ENCODE measurements at places on chromosomes 3 and 15.
A peak's percentile ranks its signal among the peaks of the same experiment; 100 is the strongest.

DNA sequence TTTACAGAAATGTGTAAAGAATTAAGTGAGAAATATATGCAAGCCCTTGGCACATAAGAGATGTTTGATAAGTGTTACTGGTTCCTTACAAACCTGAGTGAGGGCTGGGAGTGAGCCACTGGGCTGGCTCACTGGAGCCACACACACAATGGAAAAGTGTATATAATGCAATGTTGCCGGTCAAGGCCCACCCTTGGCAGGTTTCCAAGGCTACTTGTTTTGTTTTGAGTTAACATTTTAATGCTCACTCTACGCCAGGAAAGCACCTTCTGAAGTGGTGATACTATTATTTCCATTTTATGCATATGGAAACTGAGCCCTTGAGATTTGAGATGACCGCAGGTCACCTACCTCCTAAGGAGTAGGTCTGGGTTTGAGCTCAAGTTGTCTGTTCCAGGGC, 71.8 kb upstream of the FHIT start:
- no peak for DNase-seq

- DNase-seq = no peak
These were observed 168.1 kb downstream of the XXYLT1 start for GRCh38 chr3:195102609-195103467.

- DNase-seq = no peak
These were observed 41.0 kb upstream of the COPB2 start for GRCh38 chr3:139430493-139430892.

DNA sequence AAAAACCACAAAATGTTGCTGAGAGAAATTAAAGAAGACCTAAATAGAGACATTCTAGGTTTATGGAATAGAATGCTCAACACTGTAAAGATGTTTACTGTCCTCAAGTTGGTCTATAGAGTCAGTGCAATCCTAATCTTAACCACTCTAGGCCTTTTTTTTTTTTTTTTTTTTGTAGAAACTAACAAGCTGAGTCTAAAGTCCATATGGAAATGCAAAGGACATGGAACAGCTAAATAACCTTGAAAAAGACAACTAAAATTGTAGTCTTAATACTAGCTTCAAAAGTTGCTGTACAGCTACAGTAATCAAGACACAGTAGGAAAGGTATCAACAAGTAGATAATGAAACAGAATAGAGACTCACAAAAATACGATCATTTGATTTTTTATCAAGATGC, 32.9 kb downstream of the CDV3 start:
- DNase-seq = no peak

GRCh38 chr3:176262071-176262470, 935.2 kb downstream of the TBL1XR1 start:
- DNase-seq = no peak

GRCh38 chr3:263393-263792, 66.8 kb downstream of the CHL1 start:
- no peak for DNase-seq

- no peak for DNase-seq
These were observed 1.1 kb upstream of the FGF7 start for GRCh38 chr15:49421991-49422390.

DNA sequence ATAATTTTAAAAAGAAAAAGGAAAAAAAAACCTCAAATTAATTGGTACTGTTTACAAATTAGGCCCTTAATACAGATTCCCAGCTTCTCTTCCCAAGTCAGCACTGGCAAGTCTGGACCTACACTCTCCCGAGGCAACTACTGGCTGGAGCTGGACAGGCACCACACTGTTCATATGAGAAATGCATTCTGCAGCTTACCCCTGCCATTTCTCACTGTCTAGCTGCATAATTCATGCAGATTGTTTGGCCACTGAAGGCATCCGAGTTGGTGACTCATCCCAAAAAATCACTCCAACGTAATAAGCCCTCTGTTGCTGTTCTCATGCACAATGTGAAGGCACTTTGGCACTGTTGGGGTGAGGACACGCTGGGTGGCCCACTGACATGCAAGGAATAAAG, 45.3 kb downstream of the ROPN1B start:
- DNase-seq = no peak

DNA sequence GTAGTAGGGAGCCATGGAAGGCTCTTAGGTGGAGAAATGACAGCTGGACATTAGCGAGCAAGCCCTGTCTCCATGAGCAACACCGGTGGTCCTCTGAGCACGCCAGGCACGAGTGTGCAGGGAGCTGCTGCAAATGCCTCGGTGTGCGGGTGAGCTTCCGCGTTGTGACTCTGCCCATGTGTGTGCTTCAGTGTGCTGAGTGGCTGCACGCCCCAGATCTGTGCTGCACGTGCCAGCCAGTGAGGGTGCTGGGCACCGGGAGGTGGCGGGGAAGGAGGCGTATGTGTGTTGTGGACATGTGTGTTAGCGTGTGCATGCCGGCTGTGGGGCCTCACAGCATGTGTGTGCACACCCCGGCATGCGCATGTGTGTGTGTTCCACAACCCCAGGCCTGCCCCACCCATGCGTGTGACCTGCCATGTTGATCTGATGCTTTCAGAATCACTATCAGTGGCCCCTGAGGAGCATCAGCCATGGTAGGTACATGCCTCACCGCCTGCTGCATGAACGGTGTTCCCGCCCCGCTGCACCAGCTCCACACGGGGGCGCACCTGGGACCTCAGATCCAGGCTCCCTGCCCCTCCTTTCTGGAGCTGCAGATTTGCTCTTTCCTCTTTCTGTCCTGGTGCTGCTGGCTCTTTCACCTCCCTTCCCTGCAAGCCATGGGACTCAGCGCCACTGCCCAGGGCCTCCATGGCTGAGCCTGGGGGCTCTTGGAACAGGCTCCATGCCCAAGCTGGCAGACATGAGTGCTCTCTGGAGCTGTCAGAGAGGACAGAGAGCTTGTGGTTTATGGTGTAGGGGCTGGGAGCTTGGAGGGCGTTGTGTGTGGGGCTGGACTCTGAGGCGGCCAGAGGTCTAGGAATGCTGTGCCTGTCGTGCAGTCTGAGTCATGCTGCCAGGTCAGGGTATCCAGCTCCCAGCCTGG, 169.4 kb downstream of the TBC1D2B start:
- DNase-seq = no peak

GRCh38 chr15:64856429-64857145, 14.9 kb downstream of the PLEKHO2 start:
- DNase-seq = no peak

- DNase-seq = peak; percentile 17
These were observed 12.6 kb upstream of the PDIA5 start for GRCh38 chr3:123054109-123054778.

- DNase-seq = no peak
These were observed 25.9 kb upstream of the JMJD7 start for GRCh38 chr15:41801850-41802455.

GRCh38 chr15:40064231-40064894, 25.4 kb upstream of the SRP14 start:
- no peak for DNase-seq

- DNase-seq = no peak
These were observed 46.6 kb downstream of the ZFAND6 start for GRCh38 chr15:80106051-80106450.

DNA sequence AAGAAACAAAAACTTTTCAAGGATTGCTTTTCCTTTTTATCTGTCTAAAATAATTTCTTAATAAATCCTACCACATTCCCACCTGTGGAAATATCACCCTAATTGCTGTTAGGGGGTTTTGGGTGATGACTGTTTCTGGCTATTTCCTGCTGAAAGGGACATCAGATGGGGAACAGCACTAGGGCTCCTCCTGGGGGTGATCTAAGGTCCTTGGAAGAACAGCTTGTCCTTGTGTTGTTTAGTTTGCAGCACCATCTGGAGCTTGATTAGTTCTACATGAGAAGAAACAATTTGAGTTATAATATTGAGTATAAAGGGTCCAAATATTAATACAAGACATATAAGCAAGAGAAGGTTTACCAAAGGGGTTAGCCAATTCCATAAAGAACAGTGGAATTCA, 18.7 kb downstream of the OR5H15 start:
- DNase-seq = no peak

- no peak for DNase-seq
These were observed 43.9 kb downstream of the THBS1 start for GRCh38 chr15:39624806-39625205.

DNA sequence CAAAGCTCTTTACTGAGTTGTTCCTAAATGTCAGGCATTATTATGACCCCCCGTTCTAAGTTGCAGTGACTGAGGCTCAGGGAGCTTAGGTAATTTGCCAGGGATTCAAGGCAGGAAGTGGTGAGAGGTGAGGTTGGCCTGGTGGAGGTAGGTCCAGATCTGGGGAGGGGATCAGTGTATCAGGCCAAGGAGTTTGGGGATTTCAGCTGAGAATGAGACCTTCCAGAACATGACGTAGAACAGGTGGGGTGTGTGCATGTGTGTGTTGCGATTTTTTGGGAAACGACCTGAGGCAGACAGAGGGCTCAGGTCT, 41.1 kb upstream of the MRPS22 start:
- DNase-seq = no peak

- no peak for DNase-seq
These were observed 103.3 kb downstream of the ATG7 start for GRCh38 chr3:11375333-11376088.

DNA sequence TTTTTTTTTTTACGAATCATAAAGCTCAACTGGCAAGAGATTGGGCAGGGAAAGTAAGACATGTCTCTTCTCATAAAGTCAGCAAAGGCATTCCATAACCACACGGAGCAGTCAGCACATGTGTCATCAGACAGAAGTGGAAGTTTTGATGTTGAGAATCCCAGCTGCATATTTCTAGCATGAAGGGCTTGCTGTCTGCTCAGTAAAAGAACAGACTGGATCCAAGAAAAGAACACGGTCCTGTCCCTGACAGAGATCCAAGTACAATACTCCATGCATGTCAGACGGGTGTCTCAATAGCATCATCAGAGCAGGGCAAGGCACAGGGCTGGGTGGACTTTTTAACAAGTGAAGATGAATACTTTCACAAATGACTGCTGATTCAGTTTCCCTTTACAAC, 38.2 kb downstream of the ABI3BP start:
- DNase-seq = no peak

GRCh38 chr15:48683991-48684765, 38.7 kb upstream of the FBN1 start:
- no peak for DNase-seq

DNA sequence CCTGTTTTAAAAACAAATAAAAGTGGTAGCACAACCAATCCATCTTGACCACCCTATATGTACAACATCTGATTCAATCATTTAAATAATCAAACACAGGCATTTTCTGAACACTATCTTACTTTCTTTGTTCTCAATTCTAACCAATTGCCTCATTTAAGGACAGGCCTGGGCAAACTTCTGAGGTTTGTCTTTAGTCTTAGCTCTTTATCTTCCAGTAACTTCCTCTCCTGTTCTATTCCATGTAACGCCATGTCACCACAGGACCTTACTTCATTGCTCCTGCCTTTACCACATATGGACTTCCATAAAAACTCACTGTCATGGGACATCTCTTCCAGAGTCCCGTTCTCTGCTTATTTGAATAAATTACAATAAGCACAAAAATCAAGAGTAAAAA, 14.9 kb downstream of the HDGFL3 start:
- DNase-seq = no peak

- DNase-seq = no peak
These were observed 29.0 kb downstream of the NDUFB4 start for GRCh38 chr3:120625159-120625586.

DNA sequence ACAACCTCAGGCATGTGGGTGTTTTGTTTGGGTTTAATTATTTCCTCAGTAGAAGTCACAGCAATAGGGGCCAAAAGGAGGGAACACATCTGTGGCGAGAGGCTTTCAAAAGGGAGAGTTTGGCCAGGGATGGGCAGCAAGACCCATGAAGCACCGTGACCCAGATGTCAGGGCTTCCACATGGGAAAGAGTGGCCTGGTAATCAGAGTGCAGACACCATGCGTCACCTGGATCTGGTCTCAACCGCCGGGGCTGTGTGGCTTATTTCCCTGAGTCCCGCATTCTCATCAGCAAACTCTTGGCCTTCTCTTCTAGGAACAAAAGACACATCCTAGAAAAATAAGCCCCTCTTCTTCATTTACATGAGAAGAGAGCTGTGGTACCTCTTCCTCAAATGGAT, 12.4 kb upstream of the MUSTN1 start:
- no peak for DNase-seq

DNA sequence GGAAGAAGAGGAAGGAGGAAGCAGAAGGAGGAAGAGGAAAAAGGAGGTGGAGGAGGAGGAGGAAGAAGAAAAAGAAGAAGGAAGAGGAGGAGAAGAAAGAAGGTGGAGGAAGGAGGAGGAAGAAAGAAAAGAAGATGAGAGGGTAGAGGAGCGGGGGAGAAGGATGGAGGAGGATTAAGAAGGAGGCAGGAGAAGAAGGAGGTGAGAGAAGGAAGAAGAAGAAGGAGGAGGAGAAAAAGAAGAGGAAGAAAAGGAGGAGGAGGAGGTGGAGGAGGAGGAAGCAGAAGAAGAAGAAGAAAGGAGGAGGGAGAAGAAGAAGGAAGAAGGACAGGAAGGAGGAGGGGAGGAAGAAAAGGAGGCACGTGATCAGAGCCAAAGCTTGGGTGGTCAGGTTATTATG, 37.3 kb upstream of the PRTG start:
- no peak for DNase-seq

DNA sequence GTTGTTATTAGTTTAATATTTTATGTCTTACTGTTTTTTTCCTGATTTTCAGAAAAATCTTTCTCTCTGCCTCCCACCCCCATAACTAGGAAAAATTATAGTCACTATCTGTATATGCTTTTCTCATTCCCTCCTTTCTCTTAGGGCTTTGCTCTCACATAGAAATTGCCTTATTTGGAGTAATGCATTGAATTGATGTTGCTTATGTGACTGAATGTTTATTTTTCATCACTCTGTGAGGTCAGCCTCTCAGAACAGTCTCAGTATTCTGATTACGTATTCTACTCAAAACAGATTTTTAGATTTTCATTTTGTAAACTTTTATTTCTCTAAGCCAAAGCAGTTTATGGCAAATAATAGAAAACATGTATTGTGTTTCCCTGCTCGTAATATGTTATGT, 121.0 kb downstream of the SLMAP start:
- DNase-seq = no peak

GRCh38 chr3:58672880-58673279, 6.3 kb upstream of the FAM3D start:
- no peak for DNase-seq

DNA sequence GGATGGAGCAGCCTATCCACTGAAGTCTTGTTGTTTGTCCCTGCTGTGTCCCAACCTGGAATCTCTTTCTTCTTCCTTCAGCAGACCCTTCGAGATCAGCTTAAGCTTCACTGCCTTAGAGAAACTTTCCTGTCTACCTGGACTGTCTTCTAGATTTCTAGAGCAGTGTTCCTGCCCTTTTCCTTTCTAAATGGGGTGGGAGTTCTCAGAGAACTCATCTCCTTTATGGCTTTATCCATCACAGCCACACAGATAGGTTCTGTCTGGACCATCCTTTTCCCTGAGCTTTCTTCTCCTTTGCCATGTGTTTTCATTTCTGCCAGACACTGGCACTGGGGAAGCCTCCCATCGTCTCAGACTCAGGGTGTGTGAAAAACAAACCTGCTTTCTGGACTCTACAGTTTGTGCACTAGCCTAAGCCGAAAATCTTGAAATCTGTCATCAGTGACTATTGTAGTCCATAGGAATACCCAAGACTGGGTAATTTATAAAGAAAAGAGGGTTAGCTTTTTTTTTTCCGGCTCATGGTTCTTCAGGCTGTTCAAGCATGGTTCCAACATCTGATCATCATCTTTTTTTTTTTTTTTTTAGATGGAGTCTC, 177.5 kb downstream of the PGPEP1L start:
- DNase-seq = no peak

GRCh38 chr15:63712828-63713520, 115.8 kb downstream of the FBXL22 start:
- DNase-seq = no peak

Measured in NCI-H187 treated with DMSO at 0.1 percent for 48 hours (cell line).